ENCODE measurements at places on chromosomes 7 and 10.
A peak's percentile ranks its signal among the peaks of the same experiment; 100 is the strongest.

GRCh38 chr10:24246365-24246764 is 37.4 kb downstream of the KIAA1217 start:
- DNase-seq = no peak

GRCh38 chr7:108145401-108145800 is 15.2 kb upstream of the LAMB4 start:
- DNase-seq = no peak

DNA sequence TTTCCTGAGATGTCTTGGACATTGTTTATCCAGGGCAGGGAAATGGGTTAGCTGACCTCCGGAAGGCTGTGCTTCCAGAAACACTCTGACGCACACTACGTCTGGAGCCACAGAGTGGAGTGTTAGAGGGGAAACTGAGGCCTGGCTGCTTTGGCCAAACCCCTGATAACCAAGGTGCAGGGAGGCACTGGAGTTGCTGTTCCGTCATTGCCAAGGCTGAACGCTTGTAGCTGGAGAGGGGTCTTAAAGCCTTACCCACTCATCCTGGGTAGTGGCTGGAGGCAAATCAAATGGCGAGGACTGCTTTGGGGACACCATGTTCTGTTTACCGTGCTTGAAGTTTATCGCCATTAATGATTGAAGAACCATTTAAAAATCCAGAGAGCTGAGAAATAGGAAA is 604.1 kb upstream of the FOXK1 start:
- no peak for DNase-seq

- no peak for DNase-seq
Measured at GRCh38 chr7:67595431-67596180, 599.0 kb downstream of the TYW1 start.

DNA sequence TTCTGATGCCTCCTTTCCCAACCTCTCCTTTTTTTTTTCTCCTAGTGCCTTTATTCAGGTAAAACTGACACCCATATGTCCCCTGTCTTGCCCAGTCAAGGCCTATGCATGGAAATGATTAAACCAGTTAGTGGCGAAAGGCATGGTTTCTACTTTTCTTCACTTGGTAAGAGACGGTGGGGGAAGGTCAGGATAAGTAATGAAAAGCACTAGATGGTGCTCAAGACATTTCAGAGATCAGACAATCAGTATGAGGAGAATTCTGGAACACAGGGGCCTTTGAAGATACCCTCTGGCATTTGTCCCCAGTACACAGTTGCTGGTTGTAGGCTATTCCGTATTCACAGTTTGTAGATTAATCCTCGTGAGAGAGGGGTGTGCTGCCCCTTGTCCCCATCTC is 121.2 kb downstream of the RTKN2 start:
- no peak for DNase-seq

DNA sequence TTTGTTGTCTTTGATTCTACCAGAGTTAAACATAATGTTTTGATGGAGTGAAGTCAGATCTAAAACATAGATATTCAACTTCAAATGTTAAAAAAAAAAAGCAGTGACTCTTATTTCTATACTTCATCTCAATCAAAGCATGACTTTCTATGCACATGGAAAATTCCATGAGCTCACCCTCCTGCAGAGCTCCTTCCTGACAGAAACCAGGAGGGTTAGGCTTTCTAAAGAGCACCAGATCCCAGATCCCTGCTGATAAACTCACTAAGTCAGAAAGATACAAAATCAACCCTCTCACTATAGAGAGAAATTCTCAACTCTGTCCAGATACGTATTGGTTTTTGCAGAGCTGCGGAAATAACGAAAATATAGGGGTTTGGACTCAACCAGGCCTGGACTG is 122.6 kb downstream of the FAM107B start:
- no peak for DNase-seq

- DNase-seq = no peak
Measured at GRCh38 chr7:123738356-123738755, 10.4 kb downstream of the WASL start.

- DNase-seq = no peak
Measured at GRCh38 chr10:1035201-1035600, 9.5 kb upstream of the IDI2 start.

- no peak for DNase-seq
Measured at GRCh38 chr10:110863361-110863760, 8.4 kb upstream of the PDCD4 start.

- no peak for DNase-seq
Measured at GRCh38 chr7:133575726-133576440, 323.0 kb downstream of the EXOC4 start.

- DNase-seq = peak; percentile 91
Measured at GRCh38 chr10:67849331-67850011, 11.5 kb upstream of the DNAJC12 start.

- no peak for DNase-seq
Measured at GRCh38 chr7:120273476-120273975, 551 bp downstream of the KCND2 start.

GRCh38 chr7:30977222-30977621 is 13.5 kb downstream of the GHRHR start:
- DNase-seq = no peak

DNA sequence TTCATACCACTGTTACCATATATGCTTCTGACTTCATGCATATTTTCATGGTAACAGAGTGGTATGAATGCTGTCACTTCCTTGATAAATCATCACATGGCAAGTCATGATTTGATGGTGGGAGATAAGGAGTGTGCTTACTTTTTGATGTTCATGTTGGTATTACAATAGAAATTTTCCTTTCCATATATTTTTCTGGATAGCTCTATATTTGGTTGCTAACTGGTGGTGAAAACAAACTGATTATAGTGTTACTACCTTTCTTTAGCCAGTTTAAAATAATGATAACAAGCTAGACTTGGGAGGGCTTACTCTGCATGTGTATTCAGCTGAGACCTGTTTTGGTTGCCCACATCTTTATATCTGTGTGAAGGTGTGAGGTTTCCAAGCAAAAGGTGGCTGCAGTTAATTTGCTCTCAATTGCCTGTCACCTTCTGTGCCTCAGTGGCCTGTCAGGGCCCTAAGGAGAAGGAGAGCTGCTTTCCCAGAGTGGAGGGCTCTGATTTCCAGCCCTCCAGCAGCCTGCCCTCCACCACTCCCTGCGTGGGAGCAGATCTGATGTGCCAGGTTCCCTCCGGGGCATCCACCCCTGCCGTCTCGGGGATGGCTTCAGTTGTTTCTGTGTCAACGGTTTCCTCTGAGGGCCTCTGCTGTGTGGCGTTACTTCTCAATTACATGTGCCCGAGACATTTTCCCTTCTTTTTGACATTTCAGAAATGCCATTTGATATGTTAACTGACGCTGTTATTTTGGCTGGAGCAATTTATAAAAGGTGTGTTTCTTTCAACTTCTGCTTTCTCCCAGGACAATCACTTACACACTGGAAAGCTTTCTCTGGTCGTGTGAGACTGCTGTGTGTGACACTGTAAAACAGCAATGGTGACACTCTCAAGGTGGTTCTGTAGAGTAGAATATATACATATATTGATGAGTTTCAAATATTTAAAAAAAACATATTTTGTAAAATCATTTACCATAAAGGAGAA is 107.7 kb upstream of the KLF6 start:
- no peak for DNase-seq
